ENCODE measurements at places on chromosomes 1 and 21.

DNA sequence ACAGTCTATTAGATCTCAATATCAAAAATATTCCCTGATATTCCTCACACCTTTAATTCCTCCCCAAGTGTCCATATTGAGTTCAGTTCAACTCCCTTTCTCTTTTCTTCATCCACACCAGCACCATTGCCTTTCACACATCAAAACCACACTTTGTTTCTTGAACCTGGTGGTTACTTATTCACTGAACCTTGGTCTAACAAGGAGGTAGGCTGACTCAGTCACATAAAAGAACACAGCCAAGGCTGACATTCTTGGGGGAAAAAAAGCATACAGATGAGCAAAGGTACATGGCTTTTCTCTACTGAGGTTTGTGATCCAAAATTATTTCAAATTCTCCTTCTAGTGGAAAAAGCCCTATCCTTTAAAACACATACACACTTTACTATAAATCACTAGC, 131.7 kb upstream of the USH2A start:
- DNase-seq: no peak

DNA sequence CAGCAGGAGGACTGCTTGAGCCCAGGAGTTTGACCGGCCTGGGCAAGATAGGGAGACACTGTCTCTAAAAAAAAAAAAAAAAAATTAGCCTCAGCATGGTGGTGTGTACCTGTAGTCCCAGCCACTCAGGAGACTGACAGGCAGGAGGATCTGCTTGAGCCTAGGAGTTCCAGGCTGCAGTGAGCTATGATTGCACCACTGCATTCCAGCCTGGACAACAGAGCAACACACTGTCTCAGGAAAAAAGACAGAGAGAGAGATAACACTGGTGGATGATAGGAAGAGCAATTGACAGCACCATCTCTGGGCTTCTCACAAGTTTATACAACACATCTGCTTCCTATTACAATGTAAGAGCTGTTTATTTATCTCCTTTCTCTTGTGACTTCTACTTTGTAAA, 2.4 kb upstream of the RNU11 start:
- no peak for DNase-seq

- no peak for DNase-seq
Observed at GRCh38 chr1:202966006-202966898, 805 bp downstream of the CYB5R1 start.

DNA sequence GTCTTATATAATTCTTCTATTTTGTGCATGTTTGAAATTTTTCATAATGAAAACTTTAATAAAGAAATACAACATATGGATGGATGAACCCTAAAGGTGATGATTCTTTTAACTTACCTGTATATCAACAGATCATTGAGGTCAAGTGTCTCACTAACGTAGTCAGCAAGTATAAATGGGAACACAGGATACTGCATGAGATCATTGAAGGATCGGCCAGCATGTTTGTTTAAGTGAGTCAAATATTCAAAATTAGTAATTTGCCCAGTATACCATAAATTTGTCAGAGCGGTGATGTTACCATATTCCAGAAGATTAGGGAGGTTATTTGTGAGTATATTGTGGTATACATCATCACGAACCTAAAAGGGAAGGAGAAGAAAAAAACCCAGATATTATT, 71.0 kb upstream of the GNG4 start:
- DNase-seq: no peak

DNA sequence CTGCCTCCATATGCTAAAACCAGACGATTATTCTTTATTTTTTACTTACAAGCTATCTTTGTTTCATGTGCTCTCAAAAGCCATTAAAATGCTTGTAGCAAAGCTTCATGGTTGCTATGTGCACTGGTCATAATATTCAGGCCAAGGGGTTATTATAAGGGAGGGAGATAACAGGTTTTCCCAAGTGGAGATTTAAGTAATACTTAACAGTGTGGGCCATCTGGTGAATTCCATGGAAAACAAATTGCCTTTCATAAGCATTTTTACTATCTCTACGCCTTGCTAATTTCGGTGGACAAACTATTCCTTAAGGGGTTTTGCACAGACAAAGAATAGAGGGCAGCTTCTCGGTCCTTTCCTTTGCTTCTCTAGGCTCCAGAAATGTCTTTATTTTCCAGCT, 137.8 kb downstream of the NUF2 start:
- DNase-seq: no peak

DNA sequence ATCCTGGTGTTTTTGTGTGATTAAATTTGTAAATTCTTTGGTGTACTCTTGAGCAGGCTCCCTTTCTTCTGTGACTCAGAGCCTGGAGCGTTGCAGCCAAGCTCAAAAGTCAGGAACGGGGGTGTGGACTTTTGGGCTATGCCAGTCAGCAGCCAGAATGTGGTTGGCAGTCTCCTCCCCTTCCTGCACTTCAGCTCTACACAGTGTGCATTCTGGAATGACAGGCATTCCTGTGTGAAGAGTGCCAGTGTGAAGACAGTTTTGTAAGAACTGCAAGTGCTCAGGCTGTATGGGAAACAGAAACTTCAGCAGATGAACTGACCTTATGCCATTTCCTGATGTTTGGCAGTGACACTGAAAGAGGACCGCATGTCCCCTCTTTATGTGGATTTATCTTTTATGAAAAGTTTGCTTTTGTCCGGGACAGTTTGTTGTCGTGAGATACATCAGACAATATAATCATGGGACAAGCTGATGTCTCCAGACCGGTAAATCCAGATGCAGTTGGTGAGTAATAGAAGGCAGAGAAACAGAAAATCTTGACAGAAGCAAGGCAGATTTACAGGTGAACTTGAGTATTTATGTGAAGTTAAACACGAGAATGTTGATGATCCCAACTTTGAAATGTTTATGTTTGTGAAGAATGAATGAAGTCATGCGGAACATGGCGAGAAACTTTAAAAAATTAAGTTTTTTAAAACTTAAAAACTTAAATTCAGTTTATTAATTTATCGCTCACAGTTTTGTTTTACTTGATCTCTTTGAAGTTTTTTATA, 67.7 kb upstream of the RCC1 start:
- DNase-seq: no peak

DNA sequence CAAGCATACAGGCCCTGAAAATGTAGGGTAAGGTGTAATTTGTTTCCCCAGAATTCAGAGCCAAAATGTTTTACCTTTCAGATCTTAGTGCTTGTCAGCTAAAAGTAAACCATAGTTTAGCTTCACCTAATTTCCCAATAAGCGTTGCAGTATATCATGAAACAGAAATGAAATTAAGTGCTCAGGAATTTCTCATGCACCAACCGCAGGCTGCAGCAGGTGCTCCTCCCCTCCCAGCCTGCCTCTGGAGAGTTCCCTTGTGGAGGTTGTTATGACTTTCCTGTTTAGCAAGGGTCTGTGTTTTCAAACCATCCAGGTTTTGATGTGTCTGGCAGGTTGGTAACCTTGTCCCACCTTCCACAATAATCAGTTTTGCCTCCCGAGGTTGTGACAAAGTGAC, 118.5 kb downstream of the HLX start:
- DNase-seq: no peak

GRCh38 chr1:173052681-173053196, 2.0 kb upstream of the TNFSF18 start:
- no peak for DNase-seq

GRCh38 chr1:26028490-26028980, 7.0 kb downstream of the EXTL1 start:
- DNase-seq: no peak

DNA sequence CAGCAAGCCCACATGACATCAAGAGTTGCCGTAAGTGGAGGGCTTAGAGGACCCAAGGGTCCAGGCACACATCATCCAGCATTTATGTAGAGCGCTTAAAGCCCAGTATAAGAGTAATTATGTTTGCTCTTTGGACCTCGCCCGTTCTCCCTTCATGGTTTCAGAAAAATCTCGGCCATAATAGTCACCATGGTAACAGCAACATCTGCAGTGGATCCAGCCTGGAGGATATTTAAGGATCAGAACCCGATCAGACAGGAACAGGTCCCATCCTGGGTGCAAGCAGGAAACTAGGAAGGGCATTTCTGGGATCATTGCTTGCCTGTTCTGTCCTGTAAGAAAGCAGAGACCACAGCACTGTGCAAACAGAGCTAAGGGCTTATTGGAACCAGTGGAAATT, 89.9 kb upstream of the KAZN start:
- no peak for DNase-seq

GRCh38 chr21:44954281-44954771, 14.5 kb downstream of the SLX9 start:
- no peak for DNase-seq

- no peak for DNase-seq
Observed at GRCh38 chr1:43573066-43573800, 42.5 kb downstream of the PTPRF start.

DNA sequence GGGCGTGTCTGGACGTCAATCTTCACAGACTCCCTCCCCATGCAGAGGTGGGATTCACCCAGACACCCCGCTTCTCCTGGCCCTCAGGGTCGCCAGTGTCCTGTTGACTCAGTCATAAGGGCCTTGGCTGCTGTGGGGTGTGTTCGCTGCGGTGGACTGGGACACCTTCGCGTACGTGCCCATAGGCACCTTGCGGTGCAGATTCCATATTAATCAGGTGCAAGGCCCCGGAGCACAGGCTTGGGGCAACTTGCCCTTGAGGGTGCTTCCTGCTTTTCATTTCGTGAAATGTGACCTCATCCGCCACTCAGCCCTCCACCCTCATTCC, 398 bp upstream of the SLC30A10 start:
- no peak for DNase-seq

GRCh38 chr1:220754918-220755295, 6.8 kb downstream of the MTARC2 start:
- DNase-seq: no peak

GRCh38 chr1:177794376-177794991, 175.4 kb downstream of the SEC16B start:
- no peak for DNase-seq

- no peak for DNase-seq
Observed at GRCh38 chr1:85398391-85399064, 66.4 kb downstream of the DDAH1 start.

DNA sequence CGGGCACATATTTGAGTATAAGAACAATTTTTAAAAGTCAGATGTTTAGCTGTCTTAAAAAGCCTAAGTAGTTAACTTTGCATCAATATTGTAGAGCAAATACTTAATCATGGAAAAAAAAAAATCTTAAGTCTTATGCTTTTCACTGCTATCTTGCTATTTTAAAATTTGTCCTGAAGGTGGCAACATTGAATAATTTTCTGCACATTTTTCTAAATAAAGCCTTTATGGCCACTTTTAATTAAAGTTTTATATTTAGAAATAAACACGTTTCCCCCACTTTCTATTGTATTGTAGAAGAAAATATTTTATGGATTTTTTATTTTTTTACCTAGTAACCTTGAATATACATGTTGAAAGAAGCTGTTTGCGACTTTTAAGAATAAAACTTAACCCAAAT, 198.8 kb downstream of the AMY1C start:
- no peak for DNase-seq

DNA sequence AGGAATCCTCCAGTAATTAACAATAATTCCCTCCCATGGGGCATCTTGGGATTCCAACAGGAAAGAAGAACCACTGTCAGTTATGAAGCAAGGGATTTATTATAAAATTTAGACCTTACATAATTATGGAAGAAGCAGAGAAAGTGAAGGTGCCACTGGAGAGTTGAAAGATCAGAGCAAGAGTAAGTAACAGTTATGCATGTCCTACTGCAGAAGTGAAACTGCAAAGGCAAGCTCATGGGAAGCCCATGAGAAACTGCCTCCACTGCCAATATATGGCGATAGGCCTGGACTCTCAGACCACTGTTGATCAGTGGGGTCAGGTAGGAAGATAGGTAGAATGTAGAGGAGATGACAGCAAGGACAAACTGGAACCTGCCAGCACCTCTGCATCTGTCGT, 123.6 kb upstream of the ZNF648 start:
- no peak for DNase-seq

DNA sequence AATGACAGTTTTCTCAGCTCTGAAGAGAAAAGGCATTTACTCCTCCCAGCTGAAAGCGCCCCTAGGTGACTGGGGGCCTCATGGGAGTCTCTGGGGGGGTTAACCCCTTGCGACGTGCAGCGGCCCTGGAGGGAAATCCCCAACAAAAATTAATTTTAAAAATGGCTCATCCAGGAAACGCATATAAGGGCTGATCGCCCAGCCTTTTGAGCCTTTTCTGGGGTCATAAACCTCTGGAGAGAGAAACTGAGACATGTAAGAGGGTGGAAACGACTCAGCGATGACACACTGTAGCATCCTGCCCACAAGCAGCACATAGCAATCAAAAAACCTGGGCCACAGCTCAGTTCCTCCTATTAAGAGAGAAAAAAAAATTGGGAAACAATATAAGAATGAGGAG, 20.4 kb upstream of the HPDL start:
- no peak for DNase-seq

DNA sequence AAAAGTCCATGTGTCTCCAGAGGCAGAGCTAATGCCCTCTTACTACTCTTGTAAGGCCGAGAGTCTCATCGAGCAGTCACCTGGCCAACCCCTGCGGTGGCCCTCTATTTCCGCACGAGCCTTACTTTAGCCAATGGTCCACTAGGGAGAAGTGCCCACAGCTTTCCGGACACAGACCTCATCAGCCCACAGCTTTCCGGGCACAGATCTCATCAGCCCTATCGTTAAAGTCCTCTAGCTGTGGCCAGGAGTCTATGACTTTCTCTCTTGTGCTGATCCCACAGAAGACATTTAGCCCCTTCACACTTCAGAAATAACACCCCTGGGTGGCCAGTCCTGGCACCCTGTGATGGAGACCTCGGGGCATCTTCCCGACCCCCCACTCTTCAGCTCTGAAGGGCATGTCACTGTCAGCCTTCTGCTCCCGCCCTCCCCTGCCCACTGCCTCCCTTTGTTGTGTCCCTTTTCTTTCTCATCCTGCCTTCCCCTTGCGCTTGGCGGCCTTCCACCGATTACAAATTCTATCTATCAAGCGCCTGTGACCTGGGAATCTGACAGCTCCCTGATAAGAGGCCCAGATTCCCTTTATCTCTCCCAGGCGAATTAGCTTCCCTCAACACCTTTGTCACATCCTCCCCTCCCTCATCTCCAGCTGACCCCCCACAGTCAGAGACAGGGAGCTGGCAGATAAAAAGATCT, 161.0 kb downstream of the PLXNA2 start:
- no peak for DNase-seq

DNA sequence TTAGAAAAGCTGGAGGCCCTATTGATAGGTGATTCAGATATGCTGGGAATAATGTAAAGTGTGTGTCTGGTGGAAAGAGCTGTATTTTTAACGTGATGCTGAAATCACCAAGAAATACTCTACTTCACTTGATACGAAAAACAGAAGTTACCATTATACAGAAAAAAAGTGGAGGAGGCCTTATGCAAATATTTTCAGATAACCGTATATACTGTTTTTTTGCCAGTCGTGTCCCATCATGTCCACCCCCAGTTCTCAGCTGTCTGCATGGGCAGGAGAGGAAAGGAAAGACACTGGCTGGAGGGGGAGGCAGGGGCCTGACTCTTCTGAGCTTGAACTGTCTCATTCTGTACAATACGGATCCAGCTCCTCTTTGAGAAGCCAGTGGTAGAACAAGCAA, 51.1 kb downstream of the KCNJ6 start:
- no peak for DNase-seq

- DNase-seq: no peak
Observed at GRCh38 chr1:89125240-89125912, 538 bp downstream of the GBP2 start.

GRCh38 chr1:200228486-200228885, 181.3 kb downstream of the ZNF281 start:
- DNase-seq: no peak

- no peak for DNase-seq
Observed at GRCh38 chr1:90768098-90768497, 51.0 kb upstream of the BARHL2 start.

- DNase-seq: no peak
Observed at GRCh38 chr21:27713154-27714109, 746.5 kb upstream of the ADAMTS5 start.

Data from T-helper 2 cell (primary cell).